Stimulated activated CD8-positive, alpha-beta memory T cell treated with anti-CD3 and anti-CD28 coated beads, Interleukin-4, amount 100 ng/mL, for 1 hour (primary cell): ENCODE measurements at places on chromosomes 5 and 9.
A peak's percentile ranks its signal among the peaks of the same experiment; 100 is the strongest.

DNA sequence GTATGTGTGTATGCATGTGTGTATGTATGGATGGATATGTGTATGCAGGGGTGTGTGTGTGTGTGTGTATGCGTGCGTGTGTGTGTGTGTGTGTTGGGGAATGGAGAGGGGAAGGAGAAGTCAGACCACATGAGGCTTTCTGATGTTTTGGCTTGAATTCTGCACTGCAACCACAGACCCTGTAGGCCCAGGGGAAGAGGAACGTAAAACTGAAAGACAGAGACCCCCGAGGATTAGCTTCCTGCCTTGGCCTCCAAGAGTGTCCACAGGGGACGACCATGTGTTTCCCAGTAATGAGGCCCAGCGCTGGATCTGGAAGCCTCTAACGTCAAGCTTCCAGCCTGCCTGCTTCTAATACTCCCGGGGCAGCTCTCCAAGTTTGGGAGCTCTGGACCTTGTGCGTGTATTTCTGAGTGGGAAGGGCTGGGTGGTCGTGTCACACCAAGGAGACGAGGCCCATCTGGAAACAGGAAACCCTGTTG lies 5.8 kb downstream of the DCANP1 start:
- DNase-seq, result no peak

GRCh38 chr5:89377767-89378455 lies 494.9 kb upstream of the MEF2C start:
- no peak for DNase-seq

DNA sequence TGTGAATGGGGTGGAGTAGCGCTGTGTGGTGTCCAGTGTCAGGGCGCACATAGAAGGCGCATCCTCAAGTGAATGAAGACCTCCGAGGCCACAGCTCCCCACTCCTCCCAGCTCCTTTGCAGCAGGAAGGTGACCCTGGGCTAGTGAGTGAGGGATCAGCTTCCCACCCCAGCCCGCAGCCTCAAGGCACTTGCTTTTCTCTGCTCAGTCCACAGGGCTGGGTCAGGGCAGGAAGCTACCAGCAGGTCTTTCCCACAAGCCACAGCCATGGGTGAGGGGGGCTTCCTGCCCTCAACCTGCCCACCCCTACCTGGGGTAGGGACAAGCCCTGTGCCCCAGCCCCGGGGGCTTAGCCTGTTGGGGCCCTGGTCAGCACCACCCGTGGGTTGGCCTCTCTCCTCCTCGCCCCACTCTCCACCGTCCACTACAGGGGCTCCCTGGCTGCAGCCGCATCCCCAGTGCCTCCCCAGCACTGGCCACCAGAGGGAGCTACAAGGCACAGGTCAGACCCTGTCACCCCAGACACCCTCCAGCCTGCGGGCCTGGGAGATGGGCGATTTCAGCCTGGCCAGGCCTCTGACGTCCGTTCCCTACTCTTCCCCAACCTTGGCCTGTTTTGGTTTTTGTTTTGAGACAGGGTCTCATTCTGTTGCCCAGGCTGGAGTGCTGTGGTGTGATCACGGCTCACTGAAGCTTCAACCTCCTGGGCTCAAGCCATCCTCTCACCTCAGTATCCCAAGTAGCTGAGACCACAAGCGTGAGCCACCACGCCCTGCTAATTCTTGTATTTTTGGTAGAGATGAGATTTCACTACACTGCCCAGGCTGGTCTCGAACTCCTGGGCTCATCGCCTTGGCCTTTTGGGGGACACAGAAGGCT lies 1.3 kb upstream of the ABCA2 start:
- DNase-seq, result peak; percentile 40

GRCh38 chr5:121108725-121109124 lies 644.6 kb downstream of the PRR16 start:
- no peak for DNase-seq

GRCh38 chr9:133171161-133171961 lies 7.6 kb upstream of the GBGT1 start:
- DNase-seq, result no peak

DNA sequence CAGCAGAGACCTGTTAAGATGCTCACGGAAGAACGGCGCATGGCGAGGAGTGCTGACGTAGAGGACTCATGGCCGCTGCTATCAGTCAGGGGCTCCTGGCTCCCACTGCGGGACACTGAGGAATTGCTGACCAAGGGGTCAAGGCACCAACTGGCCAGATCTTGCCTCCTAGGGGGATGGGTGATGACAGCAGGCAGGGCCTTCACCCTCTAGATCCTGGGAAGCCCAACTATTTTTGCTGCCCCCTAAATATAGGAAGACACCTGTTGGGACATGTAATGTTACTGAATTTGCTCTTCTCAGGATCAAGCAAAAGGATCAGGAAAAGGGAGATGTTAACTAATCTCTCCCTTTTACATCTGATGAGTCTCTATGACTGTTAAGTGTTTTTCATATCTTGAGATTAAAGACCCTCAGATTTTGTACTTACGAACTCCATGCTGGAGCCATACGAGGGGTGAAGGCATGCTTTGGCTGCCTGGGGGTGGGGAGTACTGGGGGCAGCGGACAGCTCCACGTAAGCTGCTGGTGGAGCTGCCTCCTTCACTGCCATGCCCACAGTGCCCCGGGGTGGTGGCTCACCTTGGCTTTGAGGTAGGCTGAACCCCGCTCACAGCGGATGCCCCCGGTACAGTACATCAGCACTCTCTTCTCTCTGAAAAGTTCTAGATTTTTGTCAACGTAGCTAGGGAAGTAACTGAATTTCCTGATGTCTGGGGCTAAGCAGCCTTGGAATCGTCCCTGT lies 28.1 kb downstream of the TSTD2 start:
- DNase-seq, result no peak

- no peak for DNase-seq
Observed at GRCh38 chr9:14453286-14453685, 139.3 kb upstream of the NFIB start.

DNA sequence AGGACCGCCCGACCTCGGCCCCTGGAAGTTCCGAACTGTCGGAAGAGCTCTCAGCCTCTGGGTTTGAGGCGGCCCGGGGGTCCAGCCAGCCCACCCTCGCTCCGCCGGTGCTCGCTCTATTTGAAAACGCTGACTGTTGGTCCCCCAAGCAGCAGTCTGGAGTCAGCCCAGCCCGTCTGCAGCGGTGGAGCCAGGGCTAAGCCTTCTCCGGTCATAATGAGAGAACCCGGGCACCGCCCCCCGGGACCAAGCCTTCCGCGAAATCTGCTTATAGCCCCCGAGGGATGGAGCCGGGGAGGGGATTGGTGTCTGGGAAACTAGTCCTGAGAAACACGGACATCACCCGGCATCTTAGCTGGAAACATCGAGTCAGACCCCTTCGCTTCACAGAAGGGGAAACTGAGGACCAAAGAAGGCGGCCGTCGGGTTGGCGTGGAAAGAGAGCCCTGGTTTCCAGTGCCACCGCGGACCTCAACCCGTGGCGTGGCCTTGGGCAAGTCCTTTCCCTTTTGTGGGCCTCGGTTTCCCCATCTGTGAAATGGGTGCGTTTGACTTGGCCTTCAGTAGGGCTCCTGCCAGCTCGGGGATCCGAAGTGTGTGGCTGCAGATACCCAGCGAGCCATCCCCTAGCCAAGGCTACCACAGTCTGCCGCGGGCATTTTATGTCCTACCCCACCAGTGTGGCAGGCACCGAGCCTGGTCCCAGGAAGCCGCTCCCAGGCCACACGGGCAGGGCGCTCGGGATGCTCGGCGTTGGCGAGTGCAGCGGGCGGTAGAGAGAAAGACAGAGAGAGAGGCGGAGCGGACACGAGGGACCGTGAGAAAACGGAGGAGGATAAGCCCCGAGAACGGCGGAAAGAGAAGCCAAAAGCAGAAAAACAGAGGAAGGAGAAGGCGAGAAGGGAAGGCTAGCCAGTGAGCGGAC lies 857 bp downstream of the ADAM19 start:
- no peak for DNase-seq

DNA sequence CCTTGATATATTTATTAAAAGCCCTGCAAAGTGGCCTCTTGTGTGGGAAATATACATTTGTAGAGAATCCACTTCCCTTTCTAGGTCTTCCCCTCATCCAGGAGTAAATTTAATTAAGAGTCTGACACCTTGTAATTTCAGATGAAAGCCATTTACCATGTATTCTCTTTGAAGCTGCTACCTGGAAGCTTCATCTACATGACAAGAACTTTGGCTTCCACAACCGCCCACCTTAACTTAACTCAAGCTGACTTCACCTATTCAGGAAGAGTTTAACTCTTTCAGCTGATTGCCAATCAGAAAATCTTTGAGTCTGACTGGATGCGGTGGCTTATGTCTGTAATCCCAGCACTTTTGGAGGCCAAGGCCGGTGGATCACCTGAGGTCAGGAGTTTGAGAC lies 899.9 kb downstream of the TAF11L14 start:
- no peak for DNase-seq

DNA sequence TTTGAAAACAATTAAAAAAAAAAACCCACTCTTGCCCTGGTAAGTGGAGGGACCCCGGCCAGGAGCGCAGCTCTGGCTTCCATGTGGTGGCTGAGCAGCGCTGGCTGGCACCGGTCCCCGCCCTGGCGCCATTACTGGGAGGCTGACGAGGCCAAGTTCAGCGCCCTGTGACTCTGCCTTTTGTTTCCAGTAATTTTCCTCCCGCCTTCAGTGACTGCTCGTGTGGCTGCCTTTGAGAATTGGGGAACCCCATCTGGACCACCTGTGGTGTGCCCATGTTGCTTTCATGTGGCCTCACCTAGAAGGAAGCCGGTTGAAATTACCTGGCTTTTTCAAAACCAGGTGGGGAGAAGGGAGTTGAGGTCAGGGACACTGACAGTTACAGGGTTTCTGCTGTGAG lies 136.1 kb downstream of the GAPVD1 start:
- no peak for DNase-seq

DNA sequence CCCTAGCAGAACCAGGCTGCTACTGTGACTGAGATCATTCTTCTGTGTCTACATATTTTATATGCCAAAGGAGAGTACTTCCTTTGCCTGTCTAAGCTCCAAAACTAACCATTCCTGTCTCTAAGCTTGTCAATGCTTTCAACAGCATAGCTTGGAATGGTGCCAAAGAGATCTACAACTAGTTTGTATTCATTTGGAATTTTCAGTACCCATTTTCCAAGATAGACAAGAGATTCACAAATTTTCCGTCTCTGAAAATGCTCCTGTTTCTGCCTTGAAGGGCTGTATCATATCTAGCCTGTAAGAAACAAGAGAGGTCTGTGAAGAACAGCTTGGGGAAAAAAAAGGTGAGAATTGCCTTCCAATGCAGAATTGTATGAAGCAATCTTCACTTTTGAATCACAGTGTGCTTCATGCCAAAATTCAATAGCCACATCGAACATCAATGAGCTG lies 334.4 kb upstream of the ACTBL2 start:
- DNase-seq, result no peak

DNA sequence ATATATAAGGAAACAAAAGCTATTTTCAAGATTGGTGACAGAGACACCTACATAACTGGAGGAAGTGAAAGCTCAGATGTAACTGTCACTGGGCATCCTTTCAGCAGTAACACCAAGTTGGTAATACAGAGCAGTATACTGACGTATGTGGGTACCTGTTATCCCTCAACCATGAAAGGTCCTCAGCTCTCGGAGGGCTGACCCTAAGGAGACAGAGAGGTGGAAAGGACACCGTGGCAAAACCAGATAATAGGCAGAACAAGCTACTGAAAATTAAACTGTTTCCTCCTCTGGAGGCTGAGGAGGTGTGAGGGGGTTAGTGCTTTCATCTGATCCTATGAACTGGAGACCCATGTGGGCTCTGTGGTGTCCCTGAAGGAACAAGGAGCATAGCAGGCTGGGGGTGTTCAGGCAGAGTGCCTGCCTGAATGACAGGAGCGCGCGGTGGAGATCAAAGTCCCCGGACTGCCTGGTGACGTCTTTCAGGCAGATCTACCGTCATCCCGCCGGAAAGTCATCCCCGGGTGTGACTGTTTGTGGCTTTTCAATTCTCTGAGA lies 130.2 kb upstream of the FSTL4 start:
- no peak for DNase-seq

GRCh38 chr5:167993771-167994170 lies 297.7 kb upstream of the WWC1 start:
- no peak for DNase-seq

DNA sequence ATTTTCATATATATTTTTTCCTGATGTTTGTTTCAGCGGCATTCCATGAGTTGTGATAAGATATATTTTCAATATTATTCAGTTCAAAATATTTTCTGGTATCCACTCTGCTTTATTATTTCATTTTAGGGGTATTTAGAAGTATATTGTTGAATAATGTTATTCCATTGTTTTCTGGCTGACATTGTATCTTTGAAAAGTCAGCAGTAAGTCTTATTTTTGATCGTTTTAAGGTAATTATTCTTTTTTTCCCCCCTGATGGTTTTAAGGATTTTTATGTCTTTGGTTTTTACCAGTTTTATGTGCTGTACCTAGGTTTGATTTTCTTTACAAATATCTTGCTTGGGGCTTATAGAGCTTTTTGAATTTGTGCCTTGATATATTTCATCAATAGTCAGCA lies 6.6 kb upstream of the GLRA1 start:
- DNase-seq, result no peak

GRCh38 chr5:97575322-97575721 lies 392.3 kb upstream of the RIOK2 start:
- DNase-seq, result no peak

- no peak for DNase-seq
Observed at GRCh38 chr5:145483212-145483611, 351.9 kb downstream of the PRELID2 start.

GRCh38 chr9:15786616-15787015 lies 233.8 kb downstream of the CCDC171 start:
- DNase-seq, result no peak

DNA sequence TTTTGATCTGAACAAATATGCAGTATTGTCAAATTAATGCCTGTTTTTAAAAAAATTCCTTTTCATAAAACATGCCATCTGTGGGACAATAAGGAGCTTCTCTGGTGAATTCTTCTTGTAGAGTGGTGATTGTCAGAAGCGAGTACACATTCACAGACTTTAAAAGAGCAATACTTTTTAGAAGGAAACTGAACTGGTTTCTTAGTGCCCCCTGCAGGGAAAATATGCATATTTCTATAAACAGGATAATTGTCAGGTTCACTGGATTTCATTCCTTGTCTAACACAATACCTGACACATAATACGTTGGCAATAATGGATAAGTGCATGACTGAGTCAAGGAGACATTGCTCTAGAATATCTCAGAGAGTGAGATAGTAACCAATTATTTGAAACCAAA lies 133.7 kb downstream of the KIF4B start:
- no peak for DNase-seq

- no peak for DNase-seq
Observed at GRCh38 chr9:136401173-136401922, 1.4 kb upstream of the SNAPC4 start.

GRCh38 chr9:6641561-6641960 lies 4.0 kb downstream of the GLDC start:
- no peak for DNase-seq
